ENCODE measurements at places on chromosomes 11 and 22.

- DNase-seq, result no peak
These were observed 28.5 kb downstream of the ARHGAP1 start for GRCh38 chr11:46671958-46672315.

DNA sequence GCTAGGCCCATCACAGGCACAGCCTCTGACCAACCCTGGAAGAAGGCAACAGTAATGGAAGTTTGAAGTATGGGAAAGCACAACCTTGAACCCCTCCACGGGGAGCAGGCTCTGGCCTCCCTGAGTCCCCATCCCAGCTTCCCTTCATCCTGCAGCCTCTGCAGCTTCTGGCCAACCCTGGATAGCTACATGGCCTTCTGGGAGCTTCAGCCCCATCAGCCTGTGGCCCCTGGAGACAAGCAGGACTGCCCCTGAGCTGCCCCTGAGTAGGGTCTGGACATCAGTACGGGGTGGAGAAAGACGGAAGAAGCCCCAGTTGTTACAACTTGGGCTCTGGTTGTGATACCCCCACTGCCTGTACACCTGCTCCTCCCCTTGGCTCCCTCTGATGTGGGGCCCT, 113.8 kb upstream of the CD82 start:
- no peak for DNase-seq

GRCh38 chr11:45252134-45252856, 33.8 kb downstream of the SYT13 start:
- no peak for DNase-seq

DNA sequence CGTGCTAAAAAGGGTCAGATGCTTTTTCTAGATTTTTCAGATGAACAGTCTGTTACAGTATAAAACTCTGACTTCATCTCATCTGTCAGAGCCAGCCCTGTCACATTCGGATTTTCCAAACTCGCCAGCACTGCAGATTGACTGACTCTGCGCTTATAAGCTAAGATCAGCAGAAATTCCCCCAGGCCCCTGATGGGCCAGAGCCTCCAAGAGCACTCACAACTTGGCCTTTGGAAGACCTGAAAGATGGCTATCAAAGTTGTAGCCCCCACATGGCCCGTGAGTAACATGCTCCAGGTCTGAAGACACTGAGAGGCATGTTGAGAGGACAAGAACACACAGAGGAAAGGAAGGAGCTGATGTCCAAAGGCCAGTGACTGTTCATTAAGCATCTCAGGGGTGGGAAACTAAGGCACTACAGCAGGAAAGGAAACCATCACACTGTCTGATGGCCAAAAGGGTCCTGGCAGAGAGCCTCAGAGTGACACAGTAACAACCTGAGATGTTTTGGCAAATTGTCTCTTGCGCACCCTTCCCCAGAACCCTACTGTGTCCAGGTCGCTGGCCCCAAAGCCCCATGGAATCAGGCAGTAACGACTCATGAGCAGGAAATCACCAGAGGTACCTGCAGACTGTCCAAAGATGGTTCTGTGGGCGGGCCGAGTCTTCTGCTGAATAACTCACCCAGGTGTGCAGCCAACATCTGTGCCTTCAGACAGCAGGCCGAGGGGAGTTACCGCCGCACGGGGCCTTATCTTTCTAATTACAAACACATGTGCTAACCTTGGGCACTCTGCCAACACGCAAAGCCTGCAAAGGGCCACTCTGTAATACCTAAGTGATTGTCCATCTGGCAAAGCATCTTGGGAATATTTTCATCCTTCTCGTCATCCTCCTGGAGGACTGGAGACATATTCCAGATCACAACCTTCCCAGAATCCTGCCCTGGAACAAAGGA, 23.6 kb downstream of the HIRA start:
- DNase-seq, result no peak

DNA sequence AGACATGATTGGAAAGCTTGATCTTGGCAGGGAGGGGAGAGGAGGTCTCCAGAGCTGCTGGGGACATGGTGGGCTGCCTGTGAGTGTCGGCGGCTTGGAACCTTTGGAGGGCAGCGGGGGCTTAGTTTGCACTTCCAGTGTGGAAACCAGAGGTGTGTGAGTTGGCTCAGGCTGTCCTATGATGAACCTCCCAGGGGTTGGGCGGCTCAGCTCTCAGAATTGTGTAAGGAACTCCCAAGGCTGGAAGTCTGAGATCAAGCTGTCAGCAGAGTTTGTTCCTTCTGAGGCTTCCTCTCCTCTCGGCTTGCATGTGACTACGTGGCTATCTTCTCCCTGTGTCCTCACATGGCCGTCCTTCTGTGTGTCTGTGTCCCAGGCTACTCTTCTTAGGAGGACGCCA, 87.9 kb upstream of the B3GAT1 start:
- no peak for DNase-seq

DNA sequence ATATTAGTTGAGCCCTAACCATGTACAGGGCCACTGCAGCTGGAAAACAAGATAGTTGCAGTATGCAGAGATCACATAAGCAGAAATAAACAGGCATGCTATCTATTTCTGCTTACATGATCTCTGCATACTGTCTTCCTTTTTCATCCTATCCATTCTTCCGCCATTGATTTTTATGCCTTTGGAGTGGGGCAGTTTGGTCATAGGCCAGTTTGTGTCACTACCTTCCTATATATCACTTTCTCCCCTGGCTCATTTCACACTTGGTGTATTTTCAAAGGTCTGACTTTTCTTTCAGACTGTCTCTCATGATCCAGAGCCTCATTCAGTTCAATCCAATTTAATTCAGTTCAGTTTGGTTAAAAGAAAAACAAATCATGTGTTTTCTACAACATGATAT, 829.6 kb downstream of the KCNA4 start:
- no peak for DNase-seq

GRCh38 chr11:120392314-120392713, 56.1 kb downstream of the ARHGEF12 start:
- DNase-seq, result no peak

GRCh38 chr11:94308024-94308423, 3.6 kb downstream of the IZUMO1R start:
- DNase-seq, result no peak

DNA sequence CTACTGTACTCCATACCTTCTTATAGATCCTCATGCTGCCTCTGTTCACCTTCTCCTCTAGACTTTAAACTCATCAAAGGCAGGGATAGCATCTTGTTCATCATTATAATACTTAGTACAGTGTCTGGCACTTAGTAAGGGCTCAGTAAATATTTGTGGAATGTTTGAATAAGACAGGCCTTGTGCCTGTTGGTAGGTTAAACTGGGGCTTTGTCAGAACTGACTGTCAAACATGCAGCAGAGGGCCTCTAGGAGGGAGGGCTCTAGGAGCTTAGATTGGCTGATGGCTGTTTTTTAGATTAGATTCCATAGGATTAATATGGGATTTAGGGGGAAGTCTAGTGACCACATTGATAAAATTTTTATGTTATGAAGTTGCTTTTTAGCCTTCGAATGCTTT, 70.8 kb downstream of the RNF169 start:
- no peak for DNase-seq

GRCh38 chr11:21933095-21933494, 259.8 kb upstream of the ANO5 start:
- no peak for DNase-seq

DNA sequence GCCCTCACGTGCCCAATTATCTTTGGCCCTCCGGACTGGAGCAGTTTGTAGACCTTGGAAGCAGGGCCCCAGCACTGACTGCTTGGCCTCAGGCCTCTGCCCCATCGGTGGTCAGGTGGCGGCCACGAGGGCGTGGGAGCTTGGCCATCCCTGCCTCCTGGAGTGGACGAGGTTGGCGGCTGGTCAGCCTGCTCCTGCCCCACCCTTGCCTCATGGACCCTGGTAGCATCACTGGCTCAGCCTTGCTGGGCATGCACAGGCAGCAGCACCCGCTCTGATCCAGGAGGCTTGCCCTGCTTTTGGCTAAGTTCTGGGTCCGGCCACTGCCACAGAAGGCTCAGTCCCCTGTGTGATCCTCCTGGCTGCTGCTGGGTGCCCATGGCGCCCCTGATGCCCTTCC, 4.1 kb downstream of the KRTAP5-3 start:
- no peak for DNase-seq

DNA sequence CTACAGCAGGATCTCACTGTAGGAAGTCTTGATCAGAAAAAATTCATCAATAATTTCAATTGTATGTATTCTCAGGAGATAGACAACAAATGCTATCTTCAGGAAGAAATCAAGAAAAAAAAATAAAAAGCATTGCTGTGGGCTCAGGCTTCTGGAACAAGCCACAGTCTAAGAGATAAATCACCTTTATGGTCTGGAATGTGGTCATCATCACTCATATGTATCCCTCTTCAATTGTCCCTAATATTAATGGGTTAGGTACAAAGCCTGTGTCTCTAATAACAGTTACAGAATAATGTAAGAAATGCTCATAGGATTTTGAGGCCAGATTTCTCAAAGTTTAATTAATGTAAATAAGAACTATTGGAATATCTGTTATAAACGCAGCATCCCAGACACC, 305.9 kb upstream of the ANO3 start:
- DNase-seq, result no peak

GRCh38 chr11:69372589-69373250, 78.8 kb downstream of the MYEOV start:
- no peak for DNase-seq

- no peak for DNase-seq
These were observed 44.6 kb upstream of the RIC3 start for GRCh38 chr11:8213376-8213775.

- DNase-seq, result no peak
These were observed 61.8 kb upstream of the CRTAM start for GRCh38 chr11:122776546-122776945.

DNA sequence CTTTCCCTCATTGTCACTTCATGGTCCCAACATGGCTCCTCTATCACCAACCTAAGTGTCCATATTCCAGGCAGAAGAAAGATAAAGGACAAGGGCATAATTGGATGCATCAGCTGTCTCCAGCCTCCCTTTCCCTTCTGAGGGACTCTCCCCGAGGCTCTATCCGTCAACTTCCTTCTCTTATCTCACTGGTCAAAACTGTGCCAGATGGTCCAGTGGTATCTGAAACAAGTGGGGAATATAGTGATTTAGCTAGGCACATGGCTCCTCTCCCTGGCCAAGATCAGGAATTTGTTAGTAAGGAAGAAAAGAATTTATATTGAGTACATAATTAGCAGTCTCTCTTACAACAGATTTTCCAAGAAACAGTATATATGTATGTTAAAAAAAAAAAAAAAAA, 12.6 kb upstream of the SPON1 start:
- DNase-seq, result no peak

GRCh38 chr11:77020734-77021133, 13.5 kb upstream of the B3GNT6 start:
- DNase-seq, result no peak

- DNase-seq, result no peak
These were observed 43.0 kb upstream of the PLET1 start for GRCh38 chr11:112303616-112304015.

DNA sequence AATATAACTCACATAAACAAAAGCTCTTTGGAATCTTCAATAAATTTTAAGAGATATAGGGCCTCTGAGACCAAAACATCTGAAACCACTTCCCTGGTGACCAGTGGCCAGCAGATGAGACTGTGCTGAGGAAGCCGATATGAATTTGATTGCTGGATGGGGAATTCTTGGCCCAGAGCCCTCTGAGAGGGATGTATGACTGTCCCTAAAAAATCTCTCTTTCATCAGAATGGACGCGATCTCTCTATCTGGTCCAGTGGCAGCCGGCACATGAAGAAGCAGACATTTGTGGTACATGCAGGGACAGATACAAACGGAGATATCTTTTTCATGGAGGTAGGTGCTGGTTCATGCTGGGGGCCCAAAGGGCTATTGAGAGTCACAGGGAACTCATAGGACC, 37.5 kb downstream of the MYBPC3 start:
- DNase-seq, result no peak

GRCh38 chr11:116835042-116835772, 2.2 kb downstream of the APOA1 start:
- no peak for DNase-seq

DNA sequence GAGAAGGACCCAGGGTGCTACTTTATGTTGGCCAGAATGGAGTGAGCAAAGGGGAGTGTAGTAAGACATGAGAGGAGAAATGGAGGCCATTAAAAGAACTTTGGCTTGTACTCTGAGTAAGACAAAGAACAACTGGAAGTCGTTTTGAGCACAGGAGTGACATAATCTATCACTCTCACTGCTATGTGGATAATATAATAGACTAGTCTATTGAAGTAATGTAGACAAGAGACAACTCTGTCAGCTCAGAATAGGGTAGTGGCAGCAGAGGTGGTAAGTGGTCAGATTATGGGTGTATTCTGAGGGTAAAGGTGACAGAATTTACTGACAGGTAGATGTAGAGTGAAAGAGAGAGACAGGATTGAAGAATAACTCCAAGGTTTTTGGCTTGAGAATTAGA, 8.2 kb downstream of the KIF18A start:
- DNase-seq, result no peak

- DNase-seq, result no peak
These were observed 147.5 kb downstream of the DSCAML1 start for GRCh38 chr11:117649296-117650055.
